Large intestine (tissue), 12 donors: ENCODE measurements at places on chromosomes 4 and X. TPM values are rescaled to one million over a fixed set of nuclear protein-coding genes. Genes with fewer than 3 reads are reported as not detected.

BMX gene
- polyA plus RNA-seq = 1.9 TPM

GRCh38 chr4:23814996-23815660 lies 74.7 kb downstream of the PPARGC1A start:
- H3K4me1 ChIP-seq = no peaks in the 10 kb centered on the region
- no peaks in the 10 kb centered on the region for H3K36me3 ChIP-seq
- H3K4me3 ChIP-seq = no peak overlapping the region
- no peaks in the 10 kb centered on the region for H3K27me3 ChIP-seq
- H3K27ac ChIP-seq = no peak overlapping the region

GRCh38 chrX:120120223-120120622 lies 4.5 kb upstream of the RHOXF1 start:
- H3K36me3 ChIP-seq = no peaks in the 10 kb centered on the region
- H3K4me1 ChIP-seq = no peaks in the 10 kb centered on the region
- no peaks in the 10 kb centered on the region for H3K27me3 ChIP-seq
- H3K27ac ChIP-seq = no peak overlapping the region
- no peak overlapping the region for H3K4me3 ChIP-seq

- H3K4me1 ChIP-seq = no peaks in the 10 kb centered on the region
- no peaks in the 10 kb centered on the region for H3K27me3 ChIP-seq
- H3K4me3 ChIP-seq = no peak overlapping the region
- H3K36me3 ChIP-seq = no peaks in the 10 kb centered on the region
Observed at GRCh38 chr4:64796581-64796980, 387.3 kb upstream of the TECRL start.

- H3K27ac ChIP-seq = no peak overlapping the region
- no peak overlapping the region for H3K4me3 ChIP-seq
- H3K4me1 ChIP-seq = no peaks in the 10 kb centered on the region
- no peak for DNase-seq
Observed at GRCh38 chr4:45438047-45438446, 685.8 kb downstream of the GABRG1 start.
